ENCODE measurements at places on chromosomes 2 and 18.

DNA sequence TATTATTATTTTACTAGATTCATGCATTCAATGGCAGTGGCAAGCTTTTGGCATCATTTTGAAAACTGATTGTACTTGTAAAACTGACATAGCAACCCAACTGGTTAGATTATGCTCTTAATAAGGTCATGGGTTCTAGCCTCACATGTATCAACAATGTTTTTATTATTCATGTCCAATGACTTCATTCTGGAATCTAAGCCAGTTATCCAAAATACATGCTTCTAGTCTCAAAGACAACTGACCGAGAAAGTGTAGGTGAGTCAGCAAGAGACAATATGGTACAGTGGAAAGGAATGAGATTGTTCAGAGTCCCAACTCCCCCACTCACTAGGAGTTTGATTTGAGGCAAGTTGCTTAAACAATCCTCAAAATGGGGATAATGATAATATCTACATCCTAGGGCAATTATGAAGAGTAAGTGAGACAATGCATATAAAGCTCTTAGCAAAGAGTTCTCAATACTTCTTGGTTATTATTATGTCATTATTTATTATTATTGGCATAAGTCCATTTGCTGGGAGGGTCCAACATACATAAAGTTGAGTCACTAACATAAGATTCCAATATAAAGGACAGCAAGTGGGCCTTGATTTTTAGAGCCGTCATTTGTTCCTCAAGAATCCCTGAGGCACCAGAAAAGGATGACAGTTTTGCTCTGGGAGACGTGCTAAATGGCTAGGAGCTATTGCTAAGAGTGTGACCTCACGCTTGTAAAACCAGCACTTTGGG lies 99.4 kb downstream of the NEB start:
- no peak for DNase-seq

- no peak for DNase-seq
Measured at GRCh38 chr2:67564076-67564475, 166.9 kb downstream of the ETAA1 start.

DNA sequence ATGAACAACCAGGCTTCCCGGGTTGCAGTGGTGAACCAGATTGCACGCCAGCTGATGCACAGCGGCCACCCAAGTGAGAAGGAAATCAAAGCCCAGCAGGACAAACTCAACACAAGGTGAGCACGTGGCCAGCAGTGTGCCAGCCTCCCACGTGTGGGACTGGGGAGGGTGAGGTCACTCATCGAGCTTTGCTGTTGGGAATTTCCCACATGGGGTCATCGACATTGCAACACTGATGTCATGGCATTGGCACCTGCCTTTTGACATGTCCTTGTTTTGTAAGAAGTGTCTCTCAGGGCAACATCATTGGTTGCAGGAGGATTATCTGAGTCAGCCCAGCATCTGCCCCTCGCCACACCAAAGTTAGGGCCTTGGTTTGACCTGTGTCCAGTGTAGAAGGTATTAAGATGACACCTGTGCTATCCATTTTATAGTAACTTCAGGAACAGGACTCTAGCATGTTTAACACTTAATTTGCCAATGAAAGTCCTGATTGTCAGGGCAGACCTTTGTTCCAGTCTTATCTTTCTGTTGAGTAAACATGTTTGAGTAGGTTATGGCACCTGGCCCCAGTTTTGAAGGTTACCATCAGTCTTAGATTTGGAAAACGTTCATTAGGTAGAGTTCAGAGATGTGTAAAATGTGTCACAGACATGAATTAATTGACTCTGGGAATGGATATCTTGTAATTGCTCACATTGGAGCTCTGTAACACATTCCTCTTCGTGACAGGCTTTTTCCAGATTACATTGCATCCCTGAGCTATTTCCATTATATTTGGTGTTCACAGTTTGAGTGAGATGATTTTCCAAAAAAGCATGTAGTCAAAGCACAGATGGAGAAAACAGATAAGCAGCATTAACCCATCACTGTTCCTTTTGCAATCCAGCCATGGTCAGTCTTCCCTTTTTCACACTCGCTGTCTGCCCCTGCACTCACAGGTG lies 93.3 kb upstream of the EML6 start:
- no peak for DNase-seq

DNA sequence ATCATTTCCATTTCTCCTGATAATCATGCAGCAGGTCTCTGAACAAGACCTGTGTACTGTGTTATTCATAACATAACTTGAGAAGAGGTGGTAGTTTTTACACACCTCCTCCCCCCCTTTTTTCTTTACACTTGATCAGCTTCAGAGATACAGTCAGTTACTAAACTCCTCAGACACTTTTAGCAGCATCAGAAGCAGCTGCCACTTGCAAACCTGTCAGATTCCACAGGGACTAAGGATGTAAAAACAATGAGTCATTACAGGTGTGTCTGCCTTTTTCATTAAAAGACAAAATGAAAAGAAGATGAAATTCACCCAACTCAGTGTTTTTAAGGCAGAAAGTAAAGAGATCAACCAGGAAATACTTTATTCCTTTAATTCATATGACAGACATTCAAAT lies 254.0 kb downstream of the NRXN1 start:
- DNase-seq = no peak

DNA sequence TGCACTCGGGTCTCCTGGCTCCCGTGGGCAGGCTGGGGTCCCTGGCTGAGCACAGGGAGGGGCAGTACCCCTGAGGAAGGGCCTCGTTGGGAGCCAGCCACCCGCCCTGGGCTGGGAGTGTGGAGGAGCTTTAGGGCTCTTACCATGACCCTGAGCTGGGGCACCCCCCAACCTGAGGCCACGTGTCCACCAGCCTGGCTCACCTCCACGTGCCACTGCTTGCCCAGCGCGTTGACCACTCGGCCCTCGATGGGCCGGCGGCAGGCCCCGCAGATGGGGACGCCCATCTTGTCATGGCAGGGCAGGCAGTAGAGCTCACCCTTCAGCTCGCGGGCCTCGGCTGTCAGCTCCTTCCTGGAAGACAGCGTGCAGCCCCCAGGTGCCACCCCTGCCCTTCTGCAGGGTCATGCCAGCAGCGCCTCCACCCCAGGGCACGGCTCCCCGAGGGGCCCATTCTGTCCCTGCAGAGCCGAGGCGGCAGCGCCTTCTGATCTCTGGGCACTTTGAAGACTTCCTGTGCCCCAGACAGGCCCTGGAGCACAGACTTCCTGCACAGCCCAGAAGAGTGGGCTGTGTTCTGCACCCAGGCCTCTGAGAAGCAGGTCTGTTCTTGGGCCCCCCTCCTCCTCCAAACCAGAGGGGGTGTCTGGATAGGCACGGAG lies 4.0 kb upstream of the GPR17 start:
- no peak for DNase-seq

GRCh38 chr18:77003316-77003715 lies 129.3 kb downstream of the MBP start:
- peak; percentile 18 for DNase-seq

GRCh38 chr2:159773426-159773825 lies 24.6 kb downstream of the CD302 start:
- DNase-seq = no peak

DNA sequence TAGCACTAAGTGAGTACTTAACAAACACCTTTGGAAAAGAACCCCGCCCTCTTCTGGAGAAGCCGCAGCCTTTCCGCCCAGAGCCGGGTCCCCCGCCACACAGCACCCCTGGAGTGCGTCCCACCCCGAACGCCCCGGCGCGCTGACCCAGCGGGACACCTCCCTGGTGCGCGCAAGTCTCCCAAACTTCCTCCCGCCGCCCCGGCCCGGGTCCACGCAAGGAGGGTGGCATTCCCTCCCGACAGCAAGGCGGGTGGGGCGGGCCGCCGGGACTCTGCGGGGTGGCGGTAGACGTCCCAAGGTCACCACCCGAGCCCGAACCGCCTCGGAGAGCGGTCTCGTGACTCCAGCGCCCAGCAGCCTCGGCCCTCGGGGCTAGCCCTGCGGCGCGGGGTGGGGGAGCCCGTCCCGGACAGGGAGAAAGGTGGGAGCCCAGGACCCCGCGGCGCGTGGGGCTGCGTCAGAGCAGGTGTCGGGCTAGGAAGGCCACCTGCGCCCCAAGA lies 598 bp downstream of the CCDC93 start:
- DNase-seq = peak; percentile 85

DNA sequence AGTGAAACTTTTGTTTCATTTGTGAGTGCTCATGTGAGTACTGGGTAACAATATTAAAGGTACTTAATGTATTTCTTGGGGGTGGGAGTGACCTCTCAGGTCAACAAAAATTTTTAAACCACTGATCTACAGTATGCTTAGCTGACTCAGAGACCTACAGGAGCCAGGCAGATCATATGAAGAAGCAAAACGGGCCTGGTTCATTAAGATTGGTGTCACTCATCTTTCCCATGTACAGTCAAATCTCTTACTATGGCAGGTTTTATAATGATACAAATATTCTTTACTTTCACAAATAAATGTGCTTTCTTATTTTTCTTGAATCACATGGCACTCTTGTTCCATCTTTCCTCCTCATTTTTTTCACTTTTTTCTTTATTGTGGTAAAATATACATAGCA lies 7.7 kb upstream of the TMSB10 start:
- no peak for DNase-seq

GRCh38 chr2:83587309-83587708 lies 871.8 kb downstream of the SUCLG1 start:
- DNase-seq = no peak

DNA sequence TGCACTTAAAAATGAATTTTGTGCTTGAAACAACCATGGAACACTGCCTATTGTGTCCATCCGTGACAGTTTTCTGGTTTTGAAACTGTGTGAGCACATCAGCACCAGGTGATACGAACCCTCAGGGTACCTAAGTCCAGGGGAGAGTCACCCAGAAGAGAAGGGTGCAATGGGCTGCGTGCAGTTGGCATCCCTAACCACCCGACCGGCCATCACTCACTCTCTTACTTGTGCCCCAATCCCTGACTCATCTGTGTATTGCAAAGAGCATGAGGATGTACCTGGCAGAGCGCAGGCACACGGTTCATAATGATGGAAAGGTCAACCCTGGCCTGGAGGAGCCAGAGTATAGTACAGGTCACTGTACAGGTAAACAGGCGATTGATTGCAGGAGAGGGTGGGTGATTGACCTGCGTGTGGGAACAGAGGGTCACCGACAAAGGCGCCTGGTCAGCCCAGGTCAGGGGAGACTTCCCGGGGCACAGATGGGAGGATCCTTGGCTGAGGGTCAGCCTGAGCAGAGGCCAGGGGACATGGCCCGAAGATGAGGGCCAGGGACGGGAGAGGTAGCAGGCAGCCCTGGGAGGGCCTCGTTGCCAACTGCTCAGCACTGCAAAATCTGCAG lies 160.3 kb downstream of the SEPTIN10 start:
- peak; percentile 28 for DNase-seq

- DNase-seq = no peak
Measured at GRCh38 chr2:39646267-39646666, 19.4 kb upstream of the TMEM178A start.

GRCh38 chr2:234290671-234291070 lies 206.2 kb downstream of the ARL4C start:
- no peak for DNase-seq

DNA sequence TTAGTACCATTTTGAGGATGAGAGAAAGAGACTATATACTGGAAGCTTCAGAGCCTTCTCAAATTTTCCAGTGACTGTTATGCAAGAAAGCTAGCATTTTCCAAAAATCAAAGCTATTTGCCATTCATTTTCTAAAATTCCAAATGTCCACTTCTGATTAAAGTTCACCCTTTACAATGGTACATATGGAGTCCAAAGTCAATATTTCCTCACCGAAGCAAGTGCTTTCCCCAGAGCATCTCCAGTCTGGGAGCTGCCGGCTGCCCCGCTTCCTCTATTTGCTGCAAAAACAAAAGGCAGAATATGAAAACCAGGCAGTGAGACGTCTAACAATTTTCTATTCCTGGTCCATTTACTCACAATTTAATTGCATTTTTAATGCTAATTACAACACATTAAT lies 302.0 kb upstream of the CCDC68 start:
- no peak for DNase-seq

DNA sequence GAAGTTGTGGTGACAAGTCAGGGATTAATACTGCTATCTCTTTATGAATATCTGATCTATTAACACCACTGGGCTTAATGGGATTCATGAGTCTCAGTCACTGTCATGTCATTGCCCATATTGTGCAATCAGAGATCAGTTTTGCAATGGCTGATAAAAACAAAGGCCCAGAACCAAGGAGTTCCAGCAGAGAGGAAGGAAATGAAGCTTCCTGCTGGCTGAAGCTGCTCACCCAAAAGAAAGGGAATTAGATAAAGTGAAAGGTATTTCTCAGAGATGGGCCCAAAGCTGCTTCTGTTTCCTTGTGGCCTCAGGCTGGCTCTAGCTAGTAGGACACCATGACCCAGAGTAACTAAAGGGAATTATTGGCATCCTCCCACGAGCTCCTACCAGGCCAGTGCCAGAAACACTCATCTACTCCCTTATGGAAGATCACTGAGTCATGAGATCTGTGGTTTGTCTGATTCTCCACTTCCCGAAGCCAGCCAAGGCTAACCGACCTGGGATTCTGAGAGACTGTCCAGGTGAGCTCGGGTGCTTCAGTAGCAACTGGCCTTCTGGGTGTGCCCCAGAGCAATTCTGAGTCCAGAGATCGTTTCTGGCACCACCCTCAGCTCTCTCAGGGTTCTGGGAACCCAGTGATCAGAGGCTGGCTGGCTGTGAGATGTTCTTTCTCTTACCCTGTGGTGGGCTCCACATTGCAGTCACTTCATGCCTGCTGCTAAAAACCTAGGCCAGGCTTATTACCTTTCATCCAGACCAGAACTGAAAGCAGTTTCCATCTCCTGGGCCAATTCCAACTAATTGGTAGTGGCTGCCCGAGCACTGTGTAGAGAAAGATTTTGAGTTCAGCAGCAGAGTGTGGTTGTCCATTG lies 129.5 kb upstream of the PELI1 start:
- DNase-seq = peak; percentile 80

GRCh38 chr2:10783421-10783820 lies 29.2 kb downstream of the PDIA6 start:
- DNase-seq = no peak

DNA sequence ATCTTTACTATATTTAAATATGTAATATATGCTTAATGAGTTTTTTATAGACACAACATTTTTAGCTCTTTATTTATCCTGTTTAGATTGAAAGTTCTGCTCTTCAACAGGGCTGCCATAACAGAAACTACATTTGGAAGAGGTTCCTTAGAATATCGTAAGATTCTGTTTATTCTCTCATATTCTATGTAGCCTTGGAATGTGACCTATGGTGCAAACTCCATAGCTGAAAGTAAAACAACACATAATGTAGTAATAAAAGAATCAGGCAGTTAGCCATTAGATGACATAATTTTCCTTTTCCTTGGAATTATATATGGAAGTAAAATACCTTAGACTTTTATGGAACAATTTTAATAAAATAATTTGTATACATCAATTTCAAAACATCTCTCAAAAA lies 91.3 kb downstream of the ZNF804A start:
- no peak for DNase-seq

DNA sequence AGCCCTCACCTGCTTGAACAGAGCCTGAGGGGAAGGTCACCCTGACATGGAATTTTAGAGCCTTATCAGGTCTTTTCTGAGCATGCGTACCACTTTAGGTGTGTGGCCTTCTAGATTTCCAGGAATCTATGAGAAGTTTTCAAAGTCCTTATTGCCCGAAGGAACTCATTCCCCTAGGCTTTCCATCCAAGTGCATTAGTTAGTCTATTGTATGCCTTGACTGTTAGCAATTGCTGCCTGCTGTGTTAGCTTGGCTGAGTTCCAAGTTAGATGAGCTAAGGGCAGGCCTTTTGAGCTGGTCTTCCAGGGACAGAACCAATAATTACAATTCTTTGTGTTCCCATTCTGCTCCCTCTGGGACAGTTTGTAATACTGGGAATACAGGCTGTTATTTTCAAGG lies 30.8 kb upstream of the PUM2 start:
- DNase-seq = no peak

GRCh38 chr2:159921752-159922404 lies 123.9 kb upstream of the CD302 start:
- DNase-seq = peak; percentile 87

Data from suprapubic skin (tissue), 4 donors.